ENCODE measurements at places on chromosomes 16 and 17.

DNA sequence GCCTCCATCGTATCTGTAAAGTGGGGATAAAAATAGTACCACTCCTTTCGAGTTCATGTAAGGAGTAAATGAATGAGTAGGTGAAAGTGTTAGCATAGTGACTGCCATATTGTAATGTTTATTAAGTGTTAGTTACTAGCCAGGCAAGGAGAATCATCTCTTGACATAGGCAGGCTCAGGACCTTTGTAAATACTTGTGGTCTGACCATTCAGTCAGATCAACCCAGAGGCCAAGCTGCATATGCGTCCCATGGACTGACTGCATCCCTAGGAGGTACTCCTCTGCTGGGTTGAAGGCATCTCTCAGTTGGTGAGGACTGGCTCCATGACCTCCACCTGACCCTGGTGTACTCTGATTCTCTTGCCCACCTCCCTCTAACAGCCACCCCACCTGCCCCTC, 40.5 kb upstream of the CDRT4 start:
- no peak for DNase-seq

DNA sequence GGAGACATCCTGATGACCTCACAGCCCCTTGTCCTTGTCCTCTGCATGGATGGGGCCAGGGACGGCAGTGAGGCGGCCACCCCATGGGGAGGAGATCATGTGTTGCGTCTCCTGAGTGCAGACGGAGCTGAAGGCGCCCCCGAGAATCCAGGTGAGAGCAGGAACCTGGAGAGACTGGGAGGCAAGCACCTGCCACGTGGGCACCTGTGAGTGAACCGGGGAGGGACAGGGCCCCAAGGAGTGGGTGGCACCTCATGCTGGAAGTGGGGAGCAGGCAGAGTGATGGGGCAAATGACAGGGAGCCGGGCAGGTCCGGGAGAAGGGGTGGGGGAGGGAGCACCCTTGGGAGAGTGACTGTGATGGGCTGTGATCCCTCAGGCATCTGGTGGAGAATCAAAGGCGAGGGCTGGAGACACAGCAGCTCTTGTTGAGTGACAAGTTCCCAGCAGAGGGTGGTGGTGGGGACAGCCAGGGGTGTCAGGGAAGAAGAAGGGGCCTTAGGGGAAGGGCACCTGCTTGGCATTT, 174.3 kb upstream of the CHMP6 start:
- no peak for DNase-seq

- DNase-seq, result no peak
Observed at GRCh38 chr17:4204710-4205173, 59.0 kb downstream of the ANKFY1 start.

DNA sequence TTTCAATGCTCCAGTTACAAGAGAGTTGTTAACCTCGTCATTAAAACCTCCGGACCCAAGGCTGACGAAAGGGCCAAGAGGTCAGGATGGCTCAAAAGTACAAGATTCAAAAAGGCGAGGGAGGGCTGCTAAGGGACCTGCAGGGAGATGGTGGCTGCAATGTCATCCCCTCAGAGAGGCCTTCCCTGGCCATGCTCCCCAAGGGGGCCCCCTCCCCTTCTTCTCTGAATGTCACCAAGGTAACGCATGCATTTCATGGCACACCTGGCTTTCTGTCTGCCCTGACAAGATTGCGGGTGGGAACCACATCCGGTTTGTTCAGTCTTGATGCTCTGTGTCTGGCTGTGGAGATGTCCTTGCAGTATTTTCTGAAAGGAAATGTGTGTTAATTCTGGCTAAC, 89.9 kb downstream of the C16orf78 start:
- DNase-seq, result no peak

GRCh38 chr17:59616253-59616920, 3.3 kb upstream of the CLTC start:
- no peak for DNase-seq

GRCh38 chr17:60087882-60088669, 9.4 kb upstream of the HEATR6 start:
- peak; percentile 86 for DNase-seq

- peak; percentile 22 for DNase-seq
Observed at GRCh38 chr17:42832213-42832933, 824 bp upstream of the PSME3 start.

DNA sequence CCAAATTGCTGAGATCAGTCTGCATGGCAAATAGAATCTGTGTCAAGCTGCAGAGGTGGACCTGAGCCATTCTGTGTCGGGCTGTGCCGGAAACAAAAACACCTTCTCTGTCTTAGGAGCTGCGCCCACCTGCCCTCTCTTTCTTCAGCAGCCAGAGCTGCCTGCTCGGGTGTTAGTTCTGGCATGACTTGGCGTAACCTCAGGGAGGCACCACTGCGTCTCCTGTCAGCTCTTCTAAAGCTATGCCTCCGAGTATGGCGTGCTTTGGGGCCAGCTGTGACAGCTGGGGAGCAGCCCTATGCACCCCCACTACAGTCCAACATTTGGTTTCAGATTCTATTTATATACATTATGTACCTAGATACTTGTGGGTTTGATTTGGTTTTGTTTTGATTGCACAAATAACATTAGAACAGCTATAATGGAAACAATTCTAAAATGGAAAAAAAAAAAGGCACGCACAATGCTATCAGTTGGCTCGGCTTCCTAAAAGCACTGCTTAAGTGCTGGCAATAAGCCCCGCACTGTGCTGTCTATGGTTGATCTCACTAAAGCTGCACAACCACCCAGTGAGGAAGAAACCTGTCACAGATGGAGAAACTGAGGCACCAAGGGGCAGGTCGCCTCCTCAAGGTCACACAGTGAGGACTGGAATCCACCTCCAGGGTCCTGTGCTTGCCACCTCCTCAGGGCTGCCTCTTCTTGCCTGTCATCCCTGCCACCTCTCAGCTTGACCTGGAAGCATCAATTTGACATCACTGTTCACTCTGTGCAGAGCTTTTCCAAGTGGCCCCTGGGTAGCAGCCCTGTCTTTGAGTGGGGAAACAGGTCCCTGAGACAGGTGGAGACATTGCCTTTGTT, 18.7 kb upstream of the ADGRG1 start:
- DNase-seq, result no peak

DNA sequence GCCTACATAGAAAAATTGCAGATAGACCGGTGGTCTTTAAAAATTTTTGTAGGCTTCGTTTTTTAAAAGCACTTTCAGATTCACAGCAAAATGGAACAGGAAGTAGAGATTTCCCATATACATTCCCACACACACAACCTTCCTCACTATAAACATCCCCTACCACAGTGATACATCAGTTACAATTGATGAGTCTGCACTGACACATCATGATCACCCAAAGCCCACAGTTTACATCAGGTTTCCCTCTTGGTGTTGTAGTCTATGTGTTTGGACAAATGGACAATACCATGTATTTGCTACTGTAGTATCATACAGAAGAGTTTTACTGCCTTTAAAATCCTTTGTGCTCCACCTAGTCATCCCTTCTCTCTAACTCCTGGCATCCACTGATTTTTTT, 113.9 kb upstream of the ADAMTS18 start:
- DNase-seq, result no peak

- DNase-seq, result peak; percentile 14
Observed at GRCh38 chr16:10668322-10669045, 26.2 kb downstream of the TEKT5 start.

DNA sequence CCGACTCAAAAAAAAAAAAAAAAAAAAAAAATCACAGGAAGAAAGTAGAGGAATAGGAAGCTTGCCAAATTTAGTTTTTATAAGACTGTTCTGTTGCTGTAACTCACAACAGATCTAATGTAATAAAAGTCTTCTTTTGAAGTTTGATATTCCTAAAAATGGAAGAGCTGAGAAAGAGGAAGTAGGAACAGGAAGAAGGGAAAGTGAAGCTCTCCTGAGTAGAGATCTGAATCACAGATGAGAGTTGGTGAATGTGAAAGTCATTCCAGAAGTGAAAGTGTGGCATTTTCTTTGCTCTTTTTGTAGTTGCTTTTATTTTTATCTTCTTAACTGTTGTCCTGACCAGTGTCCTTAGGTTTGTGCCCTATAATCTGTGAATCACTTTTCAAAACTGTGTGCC, 2.1 kb downstream of the NMT1 start:
- no peak for DNase-seq

GRCh38 chr16:65876624-65877023, 489.9 kb upstream of the CDH5 start:
- DNase-seq, result no peak

DNA sequence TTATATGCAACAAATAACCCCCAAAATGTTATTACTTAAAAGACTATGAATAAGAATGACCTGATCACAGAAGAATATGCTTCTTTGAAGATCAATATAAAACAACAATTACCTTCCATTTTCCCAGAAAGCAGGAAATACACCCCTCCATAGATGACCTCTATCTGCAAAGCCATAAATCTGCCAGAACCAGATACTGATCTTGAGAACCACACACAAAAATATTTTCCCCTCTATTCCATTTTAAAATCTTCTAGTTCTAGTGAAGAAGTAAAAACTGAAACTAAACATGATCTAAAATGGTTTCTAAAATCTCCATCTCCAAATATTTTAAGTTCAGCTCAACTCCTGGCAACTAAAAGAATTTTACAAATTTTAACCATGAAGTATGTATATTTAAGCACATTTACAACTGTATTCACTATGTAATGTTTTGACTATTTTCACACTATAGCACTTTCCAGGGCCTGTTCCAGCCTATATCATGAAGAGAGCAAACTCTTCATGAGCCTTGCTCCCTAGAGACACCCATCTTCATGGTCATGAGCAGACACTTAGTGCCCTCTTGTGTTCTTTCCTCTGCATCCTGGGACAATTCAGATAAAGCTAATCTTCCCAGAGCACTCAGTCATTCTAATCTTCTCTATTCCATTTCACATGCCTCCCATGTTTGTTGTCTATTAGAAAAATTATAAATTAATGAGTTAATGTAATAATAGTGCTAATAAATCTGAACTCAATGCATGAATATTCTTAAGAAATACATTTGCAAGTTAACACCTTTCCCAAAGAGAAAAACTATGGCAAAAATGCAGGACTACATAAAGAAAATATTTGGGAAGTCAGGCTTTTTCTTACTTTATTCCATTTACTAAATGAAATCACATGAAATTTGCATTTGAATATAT, 87.0 kb downstream of the HELZ start:
- DNase-seq, result peak; percentile 16

DNA sequence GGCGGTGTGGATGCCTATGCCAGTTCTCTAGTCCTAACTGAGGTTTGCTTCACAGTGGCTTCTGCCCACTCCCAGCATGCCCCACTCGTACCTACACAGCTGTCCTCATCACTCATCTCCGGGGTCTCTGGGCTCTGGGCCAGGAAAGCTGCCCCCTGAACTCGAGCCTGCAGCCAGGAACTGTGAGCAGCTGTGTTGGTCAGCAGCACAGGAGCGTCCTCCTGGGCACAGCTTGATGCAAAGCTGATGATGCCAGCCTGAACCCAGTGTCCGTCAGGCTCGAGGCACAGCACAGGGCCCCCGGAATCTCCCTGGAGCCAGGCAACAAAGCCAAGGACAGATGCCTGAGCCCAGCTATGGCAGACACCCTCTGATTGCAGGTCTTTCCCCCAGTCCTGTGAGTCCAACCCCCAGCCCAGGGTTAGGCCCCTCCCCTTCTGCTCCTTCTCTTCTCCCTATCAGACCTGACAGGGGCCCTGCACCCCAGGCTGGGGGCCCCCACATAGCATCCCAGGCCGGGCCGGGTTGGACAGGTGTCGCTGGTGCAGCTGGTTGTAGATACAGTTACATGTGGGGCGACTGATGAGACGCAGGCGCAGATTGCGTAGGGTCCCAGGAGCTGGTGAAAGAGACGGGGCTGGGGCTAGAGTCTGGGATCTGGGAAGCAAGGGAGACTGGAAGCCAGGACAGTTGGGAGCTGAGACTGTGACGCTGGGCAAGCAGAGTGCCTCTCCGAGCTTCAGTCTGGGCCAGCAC, 2.7 kb downstream of the PRSS53 start:
- no peak for DNase-seq

- DNase-seq, result no peak
Observed at GRCh38 chr16:31916056-31916488, 42.5 kb downstream of the ZNF267 start.

DNA sequence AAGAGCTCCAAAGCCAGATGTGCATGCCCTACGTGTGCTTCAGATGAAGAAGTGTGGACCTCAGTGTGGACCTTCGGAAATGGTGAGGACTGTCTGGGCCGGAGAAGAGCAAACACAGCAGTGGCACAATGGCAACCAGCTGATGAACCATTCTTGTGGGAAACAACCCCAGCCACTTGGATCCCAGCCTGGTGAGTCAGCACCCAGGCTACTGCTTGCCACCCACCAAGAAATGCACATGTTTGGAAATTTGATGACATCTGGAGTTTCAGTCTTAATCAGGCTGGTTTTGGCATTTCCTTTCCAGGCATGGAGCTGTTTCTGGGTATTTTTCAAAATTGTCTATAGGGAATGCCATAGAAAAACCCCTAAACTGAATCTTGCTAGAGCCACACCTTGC, 42.7 kb downstream of the DYNLRB2 start:
- no peak for DNase-seq

DNA sequence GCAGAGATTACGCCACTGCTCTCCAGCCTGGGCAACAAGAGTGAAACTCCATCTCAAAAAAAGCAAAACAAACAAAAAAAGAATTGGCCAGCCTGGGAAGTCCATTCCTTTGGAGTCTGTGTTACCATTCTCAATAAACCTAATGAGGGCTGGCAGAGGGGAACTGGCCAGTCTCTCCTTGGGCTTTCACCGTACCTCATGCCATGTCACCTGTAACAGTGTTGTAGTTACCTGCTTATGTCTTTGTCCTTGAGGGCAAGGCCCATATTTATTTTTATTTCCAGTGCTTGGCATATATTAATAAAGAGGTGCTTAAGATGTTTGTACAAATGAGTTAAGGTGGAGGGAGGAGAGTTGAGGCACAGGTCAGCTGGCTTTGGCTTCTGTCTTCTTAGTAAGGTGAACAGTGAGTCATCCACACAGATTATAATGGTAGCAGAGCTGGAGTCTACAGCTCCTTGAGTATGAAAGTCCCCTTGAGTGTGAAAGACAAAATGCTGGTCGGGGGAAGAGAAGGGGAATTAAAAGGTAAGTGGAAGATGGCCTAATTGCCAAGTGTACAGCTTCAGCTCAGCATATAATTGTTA, 8.4 kb downstream of the C1QBP start:
- DNase-seq, result no peak

DNA sequence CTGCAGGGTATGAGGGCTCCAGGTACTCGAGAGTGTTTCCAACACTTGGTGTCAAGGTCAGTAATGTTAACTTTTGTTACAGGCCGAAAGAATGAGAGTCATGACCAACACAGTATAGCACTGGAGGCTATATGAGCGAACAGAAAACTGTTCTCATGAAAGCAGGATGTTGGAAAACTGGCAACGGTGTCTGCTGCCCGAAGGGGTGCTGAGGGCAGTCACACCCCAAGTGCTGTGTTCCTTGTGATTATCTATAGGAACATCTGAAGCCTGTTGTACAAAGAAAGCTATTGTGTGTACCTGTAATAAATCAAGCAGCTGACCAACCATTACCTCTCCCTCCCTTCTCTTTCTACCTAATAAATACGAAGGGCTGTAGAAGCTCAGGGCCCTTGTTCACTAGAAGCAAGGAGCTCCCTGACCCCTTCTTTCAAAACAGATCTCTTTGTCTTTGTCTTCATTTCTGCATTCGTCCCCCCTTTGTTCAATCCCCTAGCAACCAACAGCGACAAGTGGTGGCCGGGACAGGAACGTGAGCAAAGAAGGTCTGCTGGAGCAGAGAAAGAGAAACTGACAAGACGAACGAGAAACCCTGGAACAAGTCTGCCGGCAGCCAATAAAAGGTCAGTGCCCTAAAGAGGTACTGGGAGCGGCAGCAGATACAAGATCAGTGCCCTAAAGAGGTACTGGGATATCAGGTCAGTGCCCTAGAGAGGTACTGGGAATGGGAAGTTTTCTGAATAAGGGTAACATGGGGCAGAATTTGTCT, 7.6 kb downstream of the CD300LD start:
- DNase-seq, result no peak
